ENCODE measurements at places on chromosomes 2 and 18. TPM values are rescaled to one million over a fixed set of nuclear protein-coding genes. Genes with fewer than 3 reads are reported as not detected.

DNA sequence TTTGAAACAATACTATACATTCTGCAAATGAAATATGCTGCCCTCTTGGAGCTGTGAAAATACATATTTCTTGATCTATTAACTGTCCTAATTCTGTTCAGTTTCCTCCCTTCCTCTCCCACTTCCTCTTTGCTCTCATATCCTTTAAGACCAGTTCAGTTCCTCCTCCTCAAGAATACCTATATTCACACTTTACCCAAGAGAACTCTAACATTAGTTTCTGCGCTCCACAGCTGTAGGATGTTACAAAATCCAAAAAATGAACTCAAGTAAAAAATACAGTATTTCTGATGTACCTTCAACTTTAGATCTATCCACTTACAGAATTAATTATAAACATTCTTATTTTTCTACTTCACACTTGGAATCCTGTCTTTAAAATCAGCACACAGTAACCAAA lies 5.4 kb downstream of the ITSN2 start:
- H3K4me1 ChIP-seq = peaks cover 4% of the 10 kb centered on the region
- no peak overlapping the region for H3K4me3 ChIP-seq
- peaks cover 20% of the 10 kb centered on the region for H3K27me3 ChIP-seq
- H3K36me3 ChIP-seq = no peaks in the 10 kb centered on the region
- DNase-seq = no peak
- no peak overlapping the region for H3K27ac ChIP-seq

GRCh38 chr2:109530712-109531111 lies 83.1 kb downstream of the SEPTIN10 start:
- H3K4me1 ChIP-seq = peaks cover 6% of the 10 kb centered on the region
- H3K27me3 ChIP-seq = no peaks in the 10 kb centered on the region
- H3K27ac ChIP-seq = no peak overlapping the region
- H3K36me3 ChIP-seq = no peaks in the 10 kb centered on the region

- H3K27me3 ChIP-seq = no peaks in the 10 kb centered on the region
- no peaks in the 10 kb centered on the region for H3K36me3 ChIP-seq
- H3K27ac ChIP-seq = no peak overlapping the region
- DNase-seq = no peak
- peaks cover 21% of the 10 kb centered on the region for H3K4me1 ChIP-seq
- no peak overlapping the region for H3K4me3 ChIP-seq
Measured at GRCh38 chr2:220767591-220768255, 804.4 kb downstream of the EPHA4 start.

GRCh38 chr2:105894327-105894944 lies 149.7 kb downstream of the NCK2 start:
- H3K27ac ChIP-seq = no peak overlapping the region
- H3K27me3 ChIP-seq = no peaks in the 10 kb centered on the region
- H3K4me3 ChIP-seq = no peak overlapping the region
- DNase-seq = no peak
- H3K36me3 ChIP-seq = peaks cover 4% of the 10 kb centered on the region

GRCh38 chr18:8658858-8659485 lies 46.4 kb upstream of the MTCL1 start:
- no peak overlapping the region for H3K27ac ChIP-seq
- no peak overlapping the region for H3K4me3 ChIP-seq
- no peaks in the 10 kb centered on the region for H3K36me3 ChIP-seq

The ZNF385B gene
- total RNA-seq = 22.9 TPM

Measured in neural progenitor cell (in vitro differentiated cells).